ENCODE measurements at places on chromosomes 13 and 19. TPM values are rescaled to one million over a fixed set of nuclear protein-coding genes. Genes with fewer than 3 reads are reported as not detected.

The POSTN gene
- not detected for total RNA-seq

DNA sequence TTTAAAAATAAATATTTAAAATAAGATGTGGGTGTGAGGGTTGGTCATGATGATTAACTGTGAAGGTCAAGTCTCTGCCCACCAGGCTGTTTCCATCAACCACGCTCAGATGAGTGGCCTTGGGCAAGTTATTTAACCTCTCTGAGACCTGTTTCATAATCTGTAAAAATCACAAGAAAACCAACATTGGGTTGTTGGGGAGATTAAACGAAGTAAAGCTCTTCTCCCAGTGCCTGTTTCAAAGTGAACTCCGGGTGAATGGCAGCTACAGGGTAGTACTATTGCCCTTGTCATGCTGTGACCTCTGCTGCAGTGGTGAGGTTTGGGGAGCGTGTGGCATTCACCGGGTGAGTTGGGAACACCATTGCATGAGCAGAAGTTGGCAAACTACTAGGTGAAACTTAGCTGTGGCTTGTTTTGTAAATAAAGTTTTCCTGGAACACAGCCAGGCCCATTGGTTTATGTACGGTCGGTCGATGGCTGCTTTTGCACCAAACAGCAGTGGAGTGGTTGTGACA, 153.2 kb downstream of the USP12 start:
- no peak for DNase-seq

- DNase-seq, result no peak
Observed at GRCh38 chr19:294946-295686, 3.9 kb upstream of the PLPP2 start.

- no peak for DNase-seq
Observed at GRCh38 chr13:103618151-103618550, 551.9 kb upstream of the SLC10A2 start.

- DNase-seq, result no peak
Observed at GRCh38 chr13:47142105-47142504, 245.3 kb upstream of the HTR2A start.

The DYRK1B gene
- total RNA-seq, result 10.9 TPM

The ACER1 gene
- total RNA-seq, result 1.7 TPM

DNA sequence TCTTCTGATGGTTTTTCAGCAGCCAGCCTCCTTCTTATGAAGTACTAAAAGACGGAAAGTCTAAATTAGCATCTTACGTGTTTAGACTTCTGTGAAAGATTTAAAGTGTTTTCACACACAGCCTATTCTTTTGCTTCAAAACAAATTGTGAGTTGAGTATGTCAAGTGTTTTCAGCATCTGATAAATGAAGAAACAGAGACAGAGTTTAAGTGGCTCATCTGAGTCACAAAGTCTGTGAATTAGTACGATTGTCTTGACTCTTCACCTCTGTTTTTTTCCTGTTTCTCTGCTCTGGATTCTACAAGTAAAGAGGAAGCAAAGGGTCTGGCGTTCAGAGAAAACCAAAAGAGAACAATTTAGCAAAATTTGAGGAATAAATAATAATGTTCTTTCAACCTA, 116.4 kb downstream of the FRY start:
- DNase-seq, result no peak

- no peak for DNase-seq
Observed at GRCh38 chr13:100363285-100363711, 225.3 kb downstream of the GGACT start.

All from naive thymus-derived CD4-positive, alpha-beta T cell (primary cell).